ENCODE measurements at places on chromosomes 5 and 9.

- no peak for DNase-seq
Measured at GRCh38 chr5:139446956-139447779, 7.8 kb upstream of the DNAJC18 start.

DNA sequence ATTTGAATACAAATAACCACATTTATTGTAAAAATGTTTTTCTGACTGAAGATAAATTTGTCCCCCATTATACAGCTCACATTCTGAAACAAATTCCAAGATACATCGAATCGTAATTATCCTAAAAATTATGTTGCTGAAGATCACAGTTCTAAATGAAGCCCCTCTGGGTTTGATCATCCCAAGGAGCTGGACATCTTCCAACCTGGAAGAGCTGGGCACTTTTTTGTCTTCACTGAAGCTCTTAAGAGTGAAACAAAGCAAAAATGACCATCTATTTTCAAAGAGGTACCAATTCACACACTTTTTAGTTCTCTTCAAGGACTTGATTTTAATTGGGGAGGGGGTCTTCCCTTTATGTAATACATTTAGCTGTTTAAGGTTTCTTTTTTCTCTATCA is 5.5 kb downstream of the CTNND2 start:
- DNase-seq, result no peak

- no peak for DNase-seq
Measured at GRCh38 chr5:1885404-1885755, 2.7 kb upstream of the IRX4 start.

DNA sequence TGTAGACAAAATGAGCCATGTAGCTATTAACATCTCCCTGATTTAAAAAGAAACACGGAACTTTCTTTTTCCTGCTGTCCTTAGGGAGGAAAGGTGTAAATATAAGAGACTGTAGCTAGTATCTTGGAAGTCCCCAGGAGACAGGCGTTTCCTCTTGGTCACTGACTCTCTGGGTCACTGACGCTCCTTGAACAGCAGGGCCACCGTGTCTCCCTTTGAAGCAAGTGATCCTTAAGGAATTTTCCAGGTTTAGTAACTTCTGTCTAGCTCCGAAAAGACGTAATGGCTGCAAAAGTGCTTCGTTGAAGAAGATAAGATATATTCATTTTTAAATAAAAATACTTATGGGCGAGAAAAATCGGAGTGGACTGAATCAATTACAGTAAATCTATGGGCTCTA is 745 bp upstream of the CLTA start:
- no peak for DNase-seq

GRCh38 chr9:89160806-89161205 is 17.8 kb downstream of the SHC3 start:
- DNase-seq, result no peak

DNA sequence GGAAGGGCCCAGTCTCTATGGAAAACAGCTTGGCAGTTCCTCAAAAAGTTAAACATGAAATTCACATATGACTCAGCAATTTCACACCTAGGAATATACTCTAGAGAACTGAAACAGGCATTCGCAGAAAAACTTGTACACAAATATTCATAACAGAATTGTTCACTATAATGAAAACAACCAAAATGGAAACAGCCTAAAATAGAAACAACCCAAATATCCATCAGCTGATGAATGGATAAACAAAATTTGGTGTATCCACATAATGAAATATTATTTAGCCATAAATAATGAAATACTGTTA is 4.8 kb upstream of the GPR150 start:
- no peak for DNase-seq

- DNase-seq, result no peak
Measured at GRCh38 chr5:91456928-91457680, 74.0 kb upstream of the ARRDC3 start.

- no peak for DNase-seq
Measured at GRCh38 chr5:33401482-33402390, 39.0 kb upstream of the TARS1 start.

GRCh38 chr5:53008751-53009150 is 19.6 kb downstream of the ITGA2 start:
- DNase-seq, result no peak

GRCh38 chr9:15531380-15531779 is 20.6 kb upstream of the PSIP1 start:
- DNase-seq, result no peak

GRCh38 chr5:168314735-168315411 is 23.4 kb downstream of the WWC1 start:
- no peak for DNase-seq

DNA sequence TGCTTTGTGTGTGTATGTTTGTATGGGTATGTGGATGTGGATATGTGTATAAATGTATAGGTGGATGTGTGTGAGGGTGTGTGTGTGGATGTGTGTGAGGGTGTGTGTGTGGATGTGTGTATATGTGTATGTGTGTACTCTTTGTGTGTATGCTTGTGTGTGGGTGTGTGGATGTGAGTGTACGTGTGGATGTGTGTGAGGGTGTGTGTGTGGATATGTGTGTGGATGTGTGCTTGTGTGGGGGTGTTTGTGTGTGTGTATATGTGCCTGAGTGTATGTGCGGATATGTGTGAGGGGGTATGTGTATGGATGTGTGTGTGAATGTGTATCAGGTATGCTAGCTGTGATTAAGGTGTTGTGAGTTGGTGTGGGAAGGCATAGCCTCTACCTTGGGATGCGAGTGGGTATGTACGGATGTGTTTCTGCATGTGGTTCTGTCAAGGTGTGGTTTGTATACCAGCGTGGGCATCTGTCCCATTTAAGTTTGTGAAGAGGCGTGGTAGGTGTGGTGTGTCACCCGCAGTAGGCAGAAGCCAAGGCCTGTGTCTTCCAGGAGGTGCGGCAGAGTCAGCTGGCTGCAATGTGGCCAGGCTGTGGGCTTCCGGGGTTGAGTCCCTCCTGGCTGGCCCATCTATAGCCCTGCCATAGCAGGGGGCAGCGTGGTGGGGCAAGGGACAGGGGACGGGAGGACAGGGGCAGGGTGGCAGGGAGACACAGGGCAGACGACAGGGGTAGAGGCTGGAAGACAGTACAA is 155.8 kb downstream of the DAB2IP start:
- DNase-seq, result no peak

DNA sequence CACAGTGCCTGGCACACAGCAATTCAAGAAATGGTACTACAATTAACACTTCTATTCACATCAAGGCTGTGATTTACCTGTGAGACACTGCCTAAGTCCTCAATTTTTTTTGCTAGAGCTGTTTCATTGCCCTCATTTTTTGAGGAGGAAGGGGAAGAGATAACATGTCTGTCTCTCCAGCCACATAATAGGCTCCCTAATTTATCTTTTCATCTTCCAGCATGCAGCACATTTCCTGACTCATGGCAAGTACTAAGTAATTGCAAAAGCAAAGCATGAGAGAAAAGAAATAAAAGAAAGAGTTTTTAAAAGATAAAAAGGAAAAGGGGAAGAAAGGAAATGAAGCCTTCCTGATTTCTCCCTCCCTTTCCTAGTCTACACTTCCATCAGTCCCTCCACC is 26.9 kb upstream of the RNF38 start:
- no peak for DNase-seq

DNA sequence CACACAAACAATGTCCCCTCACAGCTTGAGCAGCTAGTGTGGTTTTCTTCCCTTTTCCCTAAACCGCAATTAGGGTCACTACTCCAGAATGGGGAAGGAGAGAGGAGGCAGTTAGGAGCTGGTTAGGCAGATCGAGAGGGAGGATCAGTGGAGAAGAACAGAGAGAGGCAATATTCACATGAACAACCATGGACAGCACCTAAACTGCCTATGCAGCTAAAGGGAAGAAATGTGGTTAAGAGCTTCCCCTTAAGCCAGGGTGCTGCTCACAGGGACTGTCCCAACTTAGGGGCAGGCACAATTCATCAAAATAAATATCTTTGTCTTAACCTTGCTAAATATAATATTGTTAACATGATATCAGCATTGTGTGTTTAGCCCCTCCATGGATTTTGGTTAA is 359.3 kb upstream of the CDH18 start:
- no peak for DNase-seq

DNA sequence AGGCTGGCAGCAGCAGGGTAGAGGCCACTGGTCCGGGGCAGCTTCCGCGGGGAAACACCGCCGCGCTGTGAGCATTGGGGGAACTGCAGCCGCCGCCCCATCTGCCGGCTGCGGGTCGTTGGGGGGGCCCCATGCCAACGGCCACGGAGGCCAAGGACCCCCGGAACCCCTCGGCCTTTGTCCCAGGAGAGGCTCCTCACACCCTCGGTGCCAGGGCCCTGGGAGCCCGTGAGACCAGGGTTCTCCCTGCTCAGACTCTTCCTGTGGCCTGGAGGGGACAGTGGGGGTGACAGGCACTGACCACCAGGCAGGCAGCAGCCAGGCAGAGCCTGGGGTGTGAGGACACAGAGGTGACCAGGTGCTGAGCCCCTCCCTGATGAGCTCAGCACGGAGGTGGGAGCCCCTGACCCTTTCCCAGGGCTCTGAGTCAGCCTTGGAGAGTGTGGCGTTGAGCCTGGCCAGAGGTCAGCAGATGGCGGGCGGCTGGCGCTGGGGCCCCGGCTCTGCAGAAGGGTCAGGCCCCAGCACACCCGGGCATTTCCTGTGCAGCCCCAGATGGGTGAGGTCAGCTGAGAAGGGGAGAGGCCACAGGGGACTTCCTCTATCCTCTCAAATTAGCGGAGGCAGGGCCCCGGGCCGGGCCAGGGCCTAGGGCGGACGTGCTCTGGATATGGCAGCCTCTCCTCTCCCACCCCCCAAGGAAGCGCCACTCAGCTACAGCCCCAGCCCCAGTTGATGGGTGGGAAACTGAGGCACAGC is 17.9 kb upstream of the EGFL7 start:
- DNase-seq, result peak; percentile 75

- no peak for DNase-seq
Measured at GRCh38 chr5:149944666-149945065, at the start of gene PDE6A. PDE6A (minus strand) TSS chr5:149944793; CDS start chr5:149944673, 120 bp downstream.

- no peak for DNase-seq
Measured at GRCh38 chr5:35754481-35754880, 102.2 kb upstream of the IL7R start.

- no peak for DNase-seq
Measured at GRCh38 chr9:117245175-117245829, 169.6 kb downstream of the ASTN2 start.

DNA sequence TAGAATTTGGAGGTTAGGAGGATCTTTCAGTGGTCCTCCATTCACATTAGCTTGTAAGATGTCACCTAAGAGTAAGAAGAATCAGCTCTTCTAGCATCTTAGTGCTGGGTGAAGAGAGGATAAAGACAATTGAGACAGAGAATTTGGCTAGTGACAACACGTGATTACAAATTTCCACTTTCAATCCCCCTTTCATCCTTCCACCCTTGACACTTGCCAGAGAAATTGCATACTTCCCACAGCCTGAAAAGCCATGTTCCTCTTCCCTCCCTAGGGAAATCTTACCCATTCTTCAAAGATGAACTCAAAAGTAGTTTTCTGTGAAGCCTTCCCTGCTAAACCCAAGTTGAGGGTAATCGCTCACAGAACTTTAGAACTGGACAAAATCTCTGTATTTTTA is 282.6 kb upstream of the PTGER4 start:
- DNase-seq, result no peak

- DNase-seq, result no peak
Measured at GRCh38 chr5:145465474-145466263, 369.5 kb downstream of the PRELID2 start.

- no peak for DNase-seq
Measured at GRCh38 chr5:90193185-90193822, 216.3 kb downstream of the CETN3 start.

- DNase-seq, result no peak
Measured at GRCh38 chr5:88708021-88708420, 175.0 kb downstream of the MEF2C start.

GRCh38 chr5:4418084-4418483 is 722.0 kb upstream of the ADAMTS16 start:
- no peak for DNase-seq

DNA sequence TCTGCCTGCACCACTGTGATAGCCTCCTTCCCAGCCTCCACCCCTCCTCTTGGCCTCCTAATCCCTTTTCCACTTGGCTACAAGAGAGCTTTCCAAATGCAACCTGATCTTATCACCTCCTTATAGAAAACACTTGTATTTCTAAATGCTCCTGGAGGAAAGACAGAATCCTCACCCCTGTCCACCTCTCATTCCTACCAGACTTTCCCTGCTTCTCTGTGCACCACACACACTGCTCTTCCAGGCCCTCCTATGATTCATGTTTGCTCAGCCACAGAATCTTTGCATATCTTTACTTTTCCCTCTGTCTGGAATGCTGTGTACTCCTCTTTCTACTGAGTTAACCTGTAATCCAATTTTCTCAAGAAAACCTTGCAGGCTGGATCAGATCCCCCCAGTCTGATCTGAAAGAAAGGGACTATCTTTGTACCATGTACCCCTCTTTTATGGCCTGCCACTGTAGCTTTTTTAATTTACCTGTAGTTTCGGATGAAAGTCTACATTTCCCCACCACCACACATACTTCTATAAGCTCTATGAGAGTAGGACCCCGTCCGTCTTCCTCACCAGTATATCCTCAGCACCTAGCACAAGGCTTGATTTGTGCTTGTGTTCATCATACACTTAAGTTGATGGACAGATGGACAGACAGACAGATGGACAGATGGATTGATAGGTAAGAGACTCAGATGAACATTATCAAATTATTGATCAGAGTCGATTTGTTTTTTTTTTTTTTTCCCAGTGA is 95.3 kb downstream of the GALNT10 start:
- DNase-seq, result no peak

- no peak for DNase-seq
Measured at GRCh38 chr5:82019342-82020138, 47.7 kb downstream of the ATG10 start.

DNA sequence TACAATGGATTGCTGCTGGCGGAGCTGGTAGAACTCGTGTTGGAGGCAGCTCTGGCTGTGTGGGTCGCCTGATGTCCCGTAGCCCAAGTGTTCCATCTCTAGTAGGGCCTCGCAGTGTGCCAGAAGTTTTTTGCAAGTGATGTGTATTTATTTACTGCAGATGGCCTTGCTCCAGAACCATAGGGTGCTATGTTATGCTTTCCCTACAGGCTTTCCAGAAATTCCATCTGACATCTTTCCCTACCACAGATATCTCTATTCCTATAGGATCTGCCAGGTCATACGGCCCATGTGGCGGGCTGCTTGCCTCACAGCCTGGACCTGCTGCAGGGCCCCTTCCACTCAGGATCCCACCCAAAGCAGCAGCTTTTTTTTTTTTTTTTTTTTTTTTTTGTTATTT is 16.9 kb downstream of the ADAMTSL2 start:
- DNase-seq, result no peak

GRCh38 chr5:123809594-123810221 is 297.7 kb downstream of the CSNK1G3 start:
- DNase-seq, result no peak

- no peak for DNase-seq
Measured at GRCh38 chr5:67435032-67435431, 238.4 kb upstream of the CD180 start.
